ENCODE measurements at places on chromosomes 6 and 20. TPM values are rescaled to one million over a fixed set of nuclear protein-coding genes. Genes with fewer than 3 reads are reported as not detected.

GRCh38 chr6:118318648-118319047, 229.4 kb upstream of the PLN start:
- DNase-seq: no peak

DNA sequence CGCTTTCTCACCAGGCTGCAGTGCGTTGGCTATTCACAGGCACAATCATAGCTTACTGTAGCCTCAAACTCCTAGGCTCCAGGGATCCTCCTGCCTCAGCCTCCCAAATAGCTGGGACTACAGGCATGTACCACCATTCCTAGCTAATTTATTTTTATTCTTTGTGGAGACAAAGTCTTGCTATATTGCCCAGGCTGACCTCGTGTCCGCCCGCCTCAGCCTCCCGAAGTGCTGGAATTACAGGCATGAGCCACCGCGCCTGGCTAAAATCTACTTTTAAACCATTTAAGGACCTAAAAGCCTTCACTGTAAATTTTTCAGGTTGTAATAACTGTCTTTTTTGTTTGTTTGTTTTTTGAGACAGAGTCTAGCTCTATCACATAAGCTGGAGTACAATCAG, 15.2 kb downstream of the SAMHD1 start:
- DNase-seq: no peak

DNA sequence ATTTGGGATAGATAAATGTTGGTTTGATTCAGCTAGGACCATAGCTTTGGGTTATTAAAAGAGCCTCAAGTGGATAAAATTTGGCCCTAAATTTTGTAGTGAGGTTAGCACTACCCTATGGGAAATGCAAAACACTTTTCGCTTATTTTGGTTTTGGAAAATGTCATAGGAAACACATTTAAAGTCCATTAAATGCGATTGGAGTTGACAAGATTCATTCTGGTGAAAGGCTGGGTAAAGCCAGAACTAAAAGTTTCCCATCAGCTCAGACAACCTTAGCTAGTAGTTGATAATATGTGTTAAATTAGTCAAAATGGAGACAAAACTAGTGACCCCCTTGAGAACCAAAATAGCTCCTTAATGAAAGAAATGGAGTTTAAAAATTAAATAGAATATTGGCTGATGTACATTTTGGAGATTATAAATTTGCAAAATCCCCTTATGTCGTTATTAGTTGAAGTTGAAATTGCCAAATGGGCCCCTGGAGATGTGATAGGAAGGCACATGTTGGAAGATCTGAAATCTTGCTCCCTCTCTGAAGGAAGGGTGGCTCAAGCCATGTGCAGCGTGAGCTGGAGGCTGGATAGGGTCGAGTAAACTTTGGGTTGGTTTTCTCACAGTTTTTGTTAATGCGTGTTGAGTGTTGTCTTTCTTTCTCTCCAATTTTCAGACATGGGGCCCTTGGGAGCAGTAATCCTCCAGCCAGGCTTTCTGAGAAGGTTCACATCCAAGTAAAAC, 72.8 kb downstream of the CD83 start:
- DNase-seq: no peak

- no peak for DNase-seq
Measured at GRCh38 chr6:150238336-150238741, 95.5 kb downstream of the PPP1R14C start.

- DNase-seq: no peak
Measured at GRCh38 chr6:95243053-95243452, 334.3 kb upstream of the MANEA start.

DNA sequence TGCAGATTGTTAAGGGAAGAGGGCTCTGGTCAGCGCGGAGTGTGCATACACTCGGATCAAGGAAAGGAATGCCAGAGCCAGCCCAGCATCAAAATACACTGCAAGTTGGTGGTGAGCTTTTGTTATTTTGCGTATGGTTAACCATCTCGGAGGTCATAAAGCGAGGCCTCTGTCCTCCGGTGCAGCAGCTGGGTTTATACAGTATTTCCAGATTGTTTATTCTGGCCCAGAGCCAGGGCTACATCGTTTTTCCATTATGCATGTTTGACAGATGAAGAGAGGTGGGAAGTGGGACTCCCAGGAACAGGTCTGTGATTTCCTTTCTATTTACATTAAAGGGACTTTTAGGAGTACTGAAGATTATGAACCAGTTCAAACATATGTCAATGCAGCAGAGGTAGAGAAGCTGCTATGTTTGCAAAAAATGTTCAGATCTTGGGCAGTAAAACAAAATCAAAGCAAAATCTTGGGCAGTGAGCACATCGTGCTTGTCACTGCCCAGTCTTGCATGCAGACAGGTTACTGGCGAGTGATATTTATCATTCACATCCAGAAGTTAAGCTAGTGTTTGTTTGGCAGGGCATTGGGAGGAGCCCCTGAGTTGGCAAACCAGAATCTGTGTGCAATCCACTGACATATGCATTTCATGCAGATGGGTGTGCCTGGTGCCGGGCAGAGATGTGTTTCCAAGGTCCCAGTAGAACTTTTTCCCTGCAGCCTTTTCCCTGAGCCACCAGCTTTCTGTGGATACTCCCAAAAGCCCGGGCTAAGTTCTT, 256.3 kb upstream of the TAB2 start:
- no peak for DNase-seq

- DNase-seq: no peak
Measured at GRCh38 chr6:100862063-100862462, 19.1 kb downstream of the ASCC3 start.

DNA sequence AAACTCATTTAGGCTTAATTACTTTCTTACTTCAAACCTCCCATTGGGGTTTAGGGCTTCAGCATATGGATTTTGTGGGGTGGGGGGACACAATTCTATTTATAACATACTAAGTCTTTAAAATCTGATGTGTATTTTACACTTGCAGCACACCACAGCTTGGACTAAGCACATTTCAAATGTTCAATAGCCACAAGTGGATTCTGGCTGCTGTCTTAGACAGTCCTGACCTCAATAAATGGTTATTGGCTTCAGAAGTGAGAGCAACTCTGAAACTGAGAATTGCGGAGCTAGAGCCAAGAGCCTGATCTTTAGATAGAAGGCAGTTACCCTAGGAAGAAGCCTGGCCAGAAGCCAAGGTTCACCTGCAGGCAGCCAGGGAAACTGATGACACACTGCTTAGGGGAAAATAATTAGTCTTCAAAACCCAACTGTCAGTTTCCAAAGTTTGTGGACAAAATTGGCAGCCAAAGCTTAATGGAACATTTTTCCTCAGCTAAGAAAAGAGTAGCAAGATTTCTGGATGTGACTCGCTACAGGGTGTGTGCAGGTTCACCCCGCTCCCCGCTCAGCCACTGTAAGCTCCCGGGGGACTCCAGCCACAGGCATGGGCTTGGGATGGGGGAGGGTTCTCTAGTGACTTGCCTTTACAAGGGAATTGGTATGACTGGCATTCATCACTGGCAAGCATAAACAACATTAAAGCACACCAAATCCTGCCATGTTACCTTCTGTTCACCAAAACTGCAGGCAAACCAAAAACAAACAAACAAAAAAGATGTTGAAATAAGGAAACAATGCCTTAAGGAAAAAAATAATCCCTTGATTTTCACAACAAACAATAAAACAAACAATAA, 219.8 kb downstream of the TFAP2A start:
- DNase-seq: no peak

- no peak for DNase-seq
Measured at GRCh38 chr6:107409942-107410341, 49.4 kb downstream of the PDSS2 start.

GRCh38 chr6:124795643-124796463, 166.4 kb upstream of the RNF217 start:
- no peak for DNase-seq

DNA sequence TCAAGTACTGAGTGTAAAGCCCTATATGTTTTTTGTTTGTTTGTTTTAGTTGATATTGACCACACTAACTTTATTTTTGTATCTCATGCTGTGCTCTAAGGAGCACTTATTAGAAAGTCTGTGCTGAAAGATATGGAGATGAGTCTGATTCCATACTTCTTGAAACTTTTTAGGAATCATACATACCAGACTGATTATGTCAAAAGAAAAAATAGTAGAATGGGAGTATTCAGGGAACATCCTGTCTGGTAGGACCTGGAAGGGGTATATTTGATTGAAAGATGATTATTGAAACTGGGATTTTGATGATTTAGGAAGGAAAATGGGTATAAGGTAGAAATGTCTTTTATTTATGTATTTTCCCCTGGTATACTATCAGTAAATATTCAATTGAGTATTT, 111.4 kb downstream of the QKI start:
- no peak for DNase-seq

DNA sequence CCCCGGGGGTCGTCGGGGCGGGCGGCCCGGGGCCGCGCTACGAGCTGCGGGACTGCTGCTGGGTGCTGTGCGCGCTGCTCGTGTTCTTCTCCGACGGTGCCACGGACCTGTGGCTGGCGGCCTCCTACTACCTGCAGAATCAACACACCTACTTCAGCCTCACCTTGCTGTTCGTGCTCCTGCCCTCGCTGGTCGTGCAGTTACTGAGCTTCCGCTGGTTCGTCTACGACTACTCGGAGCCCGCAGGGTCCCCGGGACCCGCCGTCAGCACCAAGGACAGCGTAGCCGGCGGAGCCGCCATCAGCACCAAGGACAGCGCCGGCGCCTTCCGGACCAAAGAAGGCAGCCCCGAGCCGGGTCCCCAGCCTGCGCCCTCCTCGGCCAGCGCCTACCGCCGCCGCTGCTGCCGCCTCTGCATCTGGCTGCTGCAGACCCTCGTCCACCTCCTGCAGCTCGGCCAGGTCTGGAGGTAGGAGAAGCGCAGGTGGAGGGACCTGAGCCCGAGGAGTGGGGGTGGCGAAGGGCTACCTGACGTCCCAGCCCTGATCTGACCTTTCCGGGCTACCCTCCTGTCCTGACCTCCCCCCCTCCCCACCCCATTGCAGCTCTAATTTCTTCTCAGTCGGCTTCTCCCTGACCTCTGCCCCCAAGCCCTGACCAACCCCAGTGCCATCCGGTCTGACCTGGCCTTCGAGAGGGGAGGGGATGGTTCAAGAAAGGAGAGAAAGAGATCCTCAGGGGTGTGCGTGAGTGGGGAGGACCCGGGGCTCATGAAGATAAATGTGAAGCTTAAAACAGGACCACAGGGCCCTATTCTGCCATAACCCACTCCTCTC, 558 bp downstream of the XKR7 start:
- DNase-seq: peak; percentile 85

- no peak for DNase-seq
Measured at GRCh38 chr20:23161968-23162696, 76.0 kb upstream of the CD93 start.

- DNase-seq: no peak
Measured at GRCh38 chr6:15257357-15258132, 11.7 kb downstream of the JARID2 start.

- no peak for DNase-seq
Measured at GRCh38 chr6:7505189-7505699, 36.2 kb upstream of the DSP start.

GRCh38 chr20:5719861-5720403, 30.3 kb upstream of the SHLD1 start:
- DNase-seq: peak; percentile 49

DNA sequence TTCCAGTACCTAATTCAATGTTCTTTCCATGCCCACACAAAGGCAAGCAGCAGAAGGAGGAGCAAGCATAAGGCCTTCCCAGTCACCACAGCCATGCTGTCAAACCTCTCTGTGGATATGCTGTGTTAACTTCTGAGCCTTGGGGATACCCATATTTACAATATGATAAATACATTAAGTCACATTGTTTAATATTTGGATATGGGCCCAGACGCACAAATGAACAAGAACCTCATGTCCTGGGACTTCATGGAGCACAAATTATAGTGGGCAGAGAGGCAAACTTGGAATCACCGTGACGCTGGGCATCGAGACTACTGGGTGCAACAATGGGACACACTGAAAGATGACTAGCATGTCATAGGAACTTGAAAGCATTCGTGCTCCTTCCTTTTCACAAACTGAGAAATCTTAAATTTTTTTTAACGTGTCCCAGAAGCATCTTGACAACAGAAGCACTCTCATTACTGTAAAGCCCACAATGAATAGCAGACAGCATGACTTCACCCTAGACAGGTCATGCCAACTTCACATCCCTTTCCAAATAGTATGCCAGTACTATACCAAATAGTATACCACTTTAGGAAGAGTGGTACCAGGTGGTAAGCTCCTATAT, 16.0 kb downstream of the SOD2 start:
- no peak for DNase-seq

DNA sequence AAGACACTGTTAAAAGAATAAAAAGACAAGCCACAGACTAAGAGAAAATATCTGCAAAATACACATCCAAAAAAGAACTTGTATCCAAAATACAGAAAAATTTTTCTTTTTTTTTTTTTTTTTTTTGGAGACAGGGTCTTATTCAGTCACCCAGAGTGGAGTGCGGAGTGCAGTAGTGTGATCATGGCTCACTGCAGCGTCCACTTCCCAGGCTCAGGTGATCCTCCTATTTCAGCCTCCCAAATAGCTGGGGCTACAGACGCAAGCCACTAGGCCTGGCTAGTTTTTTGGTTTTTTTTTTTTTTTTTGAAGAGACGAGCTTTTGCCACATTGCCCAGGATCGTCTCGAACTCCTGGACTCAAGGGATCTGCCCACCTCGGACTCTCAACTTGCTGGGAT, 3.1 kb downstream of the ZUP1 start:
- DNase-seq: no peak

- no peak for DNase-seq
Measured at GRCh38 chr6:163183806-163184205, 230.7 kb upstream of the QKI start.

DNA sequence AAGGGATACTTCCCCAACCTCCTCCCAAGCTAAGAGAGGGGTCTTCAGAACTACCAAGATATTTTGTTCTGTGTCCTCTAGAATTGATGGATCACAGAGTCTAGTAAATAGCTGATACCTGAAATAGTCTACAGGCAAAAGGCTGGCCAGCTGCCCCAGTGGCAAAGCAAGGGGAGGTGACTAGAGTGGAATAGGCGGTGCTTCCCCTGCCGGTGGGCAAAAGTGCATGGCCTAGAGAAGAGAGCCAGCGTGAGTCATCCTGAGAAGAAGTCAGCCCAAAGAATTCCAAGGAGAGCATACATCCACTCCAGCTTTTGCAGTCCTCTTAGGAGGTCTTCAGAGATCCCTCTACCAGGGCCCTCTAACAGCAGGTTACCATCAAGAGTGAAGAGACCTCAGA, 14.7 kb downstream of the DPPA5 start:
- DNase-seq: no peak

- DNase-seq: no peak
Measured at GRCh38 chr6:36717231-36717825, 19.7 kb downstream of the RAB44 start.

- DNase-seq: no peak
Measured at GRCh38 chr20:42082611-42083010, 464.4 kb upstream of the CHD6 start.

CRYBG1 gene
- 44.1 TPM for total RNA-seq

TAGAP gene
- 44.8 TPM for total RNA-seq

HMGN3 gene
- total RNA-seq: 47.2 TPM

ULBP2 gene
- 0.99 TPM for total RNA-seq

FOXC1 gene
- total RNA-seq: 0.26 TPM

SEMG1 gene
- not detected for total RNA-seq

FHL5 gene
- total RNA-seq: not detected

GRM1 gene
- not detected for total RNA-seq

OR2B6 gene
- total RNA-seq: 0.23 TPM

TIAM2 gene
- 6.9 TPM for total RNA-seq

All from activated CD8-positive, alpha-beta memory T cell treated with anti-CD3 and anti-CD28 coated beads, Interleukin-2, amount 10 ng/mL, durations not matched to agents 7 days and 5 days (primary cell).